DMS79 (cell line): ENCODE measurements at places on chromosomes 16 and 17.

GRCh38 chr17:38324772-38325171, 19.0 kb downstream of the GPR179 start:
- DNase-seq, result no peak

DNA sequence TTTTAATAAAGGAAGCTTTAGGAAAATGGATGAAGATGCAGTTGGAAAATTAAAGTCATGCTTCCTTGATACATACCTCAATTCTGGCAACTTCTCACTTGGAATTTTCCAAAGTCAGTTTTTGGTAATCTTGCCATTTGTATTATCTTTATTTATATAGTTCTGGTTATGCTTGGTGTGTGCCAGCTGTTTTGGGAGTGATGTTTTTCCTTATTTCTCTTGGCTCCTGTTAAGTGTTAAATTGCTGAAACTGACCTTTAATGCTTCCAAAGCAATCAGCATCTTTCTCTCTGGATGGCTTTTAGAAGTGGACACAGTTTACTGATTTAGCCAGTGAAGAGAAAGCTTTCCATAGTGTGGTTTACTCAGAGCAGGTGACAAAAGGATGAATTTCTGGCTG, 70.1 kb upstream of the HAS3 start:
- no peak for DNase-seq

- DNase-seq, result no peak
Measured at GRCh38 chr16:28158136-28158535, 53.6 kb downstream of the XPO6 start.

GRCh38 chr17:16269658-16270057, 52.6 kb downstream of the PIGL start:
- DNase-seq, result no peak

DNA sequence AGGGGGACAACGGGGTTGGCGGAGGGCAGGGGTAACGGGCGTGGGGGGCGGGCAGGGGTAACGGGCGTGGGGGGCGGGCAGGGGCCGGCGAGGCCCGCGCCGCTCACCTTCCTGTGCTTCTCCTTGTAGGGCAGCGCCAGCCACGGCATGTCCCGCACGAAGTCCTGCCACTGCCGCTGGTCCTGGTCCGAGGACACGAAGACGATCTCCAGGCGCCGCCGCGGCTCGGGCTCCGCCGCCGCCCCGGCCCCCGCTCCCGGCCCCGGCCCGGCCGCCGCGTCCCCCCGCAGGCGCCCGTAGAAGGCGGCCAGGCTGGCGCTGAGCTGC, 401 bp downstream of the NXN start:
- no peak for DNase-seq
